ENCODE measurements at places on chromosomes 11 and 22.

GRCh38 chr11:78957476-78958245 is 383.0 kb upstream of the NARS2 start:
- DNase-seq: no peak

DNA sequence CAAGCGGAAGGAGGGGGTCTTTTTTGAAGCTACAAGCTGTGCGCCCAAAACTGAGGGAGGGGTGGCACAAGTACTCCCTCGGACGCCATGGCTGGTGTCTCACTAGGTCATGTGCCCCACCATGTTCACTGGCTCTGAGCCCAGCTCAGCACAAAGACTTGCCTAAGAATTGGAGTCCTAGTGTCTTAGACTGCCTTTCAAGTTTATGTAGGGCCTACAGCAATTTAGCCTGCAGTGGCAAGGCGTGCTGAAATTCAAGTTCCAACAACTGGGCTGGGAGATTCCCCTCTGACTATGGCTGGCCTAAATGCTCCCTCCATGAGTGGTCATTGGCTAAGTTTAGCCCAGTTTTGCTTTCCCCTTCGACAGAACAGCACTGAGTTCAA is 27.3 kb downstream of the FCHSD2 start:
- DNase-seq: no peak

- no peak for DNase-seq
Measured at GRCh38 chr11:92758241-92758780, 211.1 kb upstream of the MTNR1B start.

GRCh38 chr11:64299847-64300648 is at the start of gene CATSPERZ:
CATSPERZ (plus strand) TSS chr11:64300358; CDS start chr11:64300411, 53 bp downstream.
- no peak for DNase-seq

All from SJSA1 (cell line).